ENCODE measurements at places on chromosomes 16 and 17.

DNA sequence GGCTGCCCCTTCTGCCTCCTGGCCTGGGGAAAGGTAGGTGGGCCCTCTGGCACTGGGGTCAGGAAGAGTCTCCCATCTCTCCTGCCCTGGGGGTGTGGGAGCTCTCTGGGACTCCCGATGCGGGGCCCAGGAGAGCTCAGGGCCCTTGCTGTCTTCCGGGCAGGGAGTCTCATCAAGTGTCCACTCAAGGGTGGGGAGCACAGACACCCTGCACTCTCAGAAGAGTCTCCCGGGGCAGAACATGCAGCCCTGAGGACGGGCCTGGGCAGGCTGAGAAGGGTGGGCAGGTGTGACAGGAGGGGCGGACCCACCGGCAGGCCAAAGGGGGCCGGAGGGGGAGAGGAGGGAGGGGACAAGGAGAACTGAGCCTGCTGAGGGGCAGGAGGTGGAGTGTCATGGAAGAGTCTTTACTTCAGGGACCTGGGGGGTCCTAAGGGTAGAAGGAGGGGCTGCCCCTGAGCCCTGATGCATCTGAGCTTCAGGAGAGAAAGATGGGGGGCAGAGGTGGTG lies 8.4 kb upstream of the PKMYT1 start:
- DNase-seq: no peak

DNA sequence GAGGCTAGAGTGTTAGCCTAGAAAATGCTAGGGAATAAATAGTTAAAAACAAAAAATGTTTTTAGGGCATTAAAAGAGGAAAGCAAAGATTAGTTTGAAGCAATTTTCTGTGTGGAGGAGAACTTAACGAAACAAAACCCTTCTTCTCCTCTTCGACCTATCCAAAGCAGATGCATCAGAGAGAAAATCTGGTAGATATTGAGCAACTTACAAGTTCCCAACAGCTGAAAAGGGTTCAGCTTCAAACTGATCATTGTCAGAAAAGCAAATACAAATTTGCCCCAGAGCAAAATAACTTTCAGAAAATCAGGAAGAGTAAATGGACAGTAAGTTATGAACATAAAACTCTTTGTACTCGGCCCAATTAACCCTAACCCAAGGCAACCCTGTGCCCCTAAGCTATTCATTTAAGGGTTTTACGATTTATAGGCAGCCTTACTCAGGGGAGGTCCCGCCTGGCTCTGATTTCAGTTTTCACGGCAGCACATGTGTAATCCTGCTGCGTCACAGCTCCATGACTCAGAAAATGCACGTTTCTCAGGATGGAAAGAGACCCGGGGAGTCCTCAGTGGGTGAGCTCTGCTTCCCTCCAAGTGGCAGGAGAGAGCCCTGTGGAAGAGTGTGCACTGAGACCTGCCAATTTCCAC lies 405.7 kb upstream of the SALL1 start:
- no peak for DNase-seq

GRCh38 chr17:38508570-38508950 lies 80.3 kb downstream of the ARHGAP23 start:
- no peak for DNase-seq

DNA sequence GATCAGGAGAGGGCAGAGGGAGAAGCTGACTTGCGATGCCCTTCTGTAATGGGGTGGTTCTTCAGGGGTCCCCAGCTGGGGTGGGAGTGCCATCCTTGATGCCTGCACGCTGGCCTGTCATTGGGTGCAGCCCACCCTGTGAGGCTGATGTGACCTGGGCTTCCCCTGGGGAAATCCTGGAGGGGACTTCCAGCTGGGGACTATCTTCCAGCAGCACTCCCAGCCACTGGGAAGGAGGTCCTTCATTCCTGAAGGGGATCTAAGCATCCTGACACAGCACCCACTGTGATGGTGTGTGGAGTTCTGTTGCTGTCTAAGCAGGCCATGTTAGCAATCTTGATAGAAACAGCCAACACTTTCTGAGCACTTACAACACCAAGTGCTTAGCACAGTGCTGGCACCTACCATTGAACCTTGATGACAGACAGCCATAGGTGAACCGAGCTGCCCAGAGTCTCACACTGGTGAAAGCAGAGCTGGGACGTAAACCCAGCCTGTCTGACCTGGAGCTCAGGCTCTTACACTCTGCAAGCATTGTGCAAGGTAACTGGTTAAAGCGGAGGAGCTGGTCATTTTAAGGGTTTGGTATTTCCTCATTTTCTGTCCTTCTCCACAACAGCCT lies 211.3 kb downstream of the CCDC182 start:
- DNase-seq: no peak

DNA sequence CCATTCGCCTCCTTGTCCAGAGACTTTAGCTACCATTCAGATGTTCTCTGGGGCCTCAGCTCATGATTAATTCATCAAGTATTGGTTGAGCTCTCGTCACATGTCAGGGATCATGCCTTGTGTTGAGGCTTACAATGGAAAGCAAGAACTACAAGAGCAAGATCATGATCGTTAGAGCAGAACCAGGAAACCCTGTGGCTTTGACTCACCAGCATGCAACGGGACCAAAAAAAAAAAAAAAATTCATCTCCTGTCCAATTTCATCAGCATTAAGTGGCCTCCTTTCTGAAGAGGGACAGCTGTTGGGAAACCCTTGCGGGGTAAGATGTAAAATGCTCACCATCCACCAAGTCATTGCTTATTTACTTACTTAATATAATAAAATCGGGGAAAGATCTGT lies 12.1 kb upstream of the USP10 start:
- no peak for DNase-seq

DNA sequence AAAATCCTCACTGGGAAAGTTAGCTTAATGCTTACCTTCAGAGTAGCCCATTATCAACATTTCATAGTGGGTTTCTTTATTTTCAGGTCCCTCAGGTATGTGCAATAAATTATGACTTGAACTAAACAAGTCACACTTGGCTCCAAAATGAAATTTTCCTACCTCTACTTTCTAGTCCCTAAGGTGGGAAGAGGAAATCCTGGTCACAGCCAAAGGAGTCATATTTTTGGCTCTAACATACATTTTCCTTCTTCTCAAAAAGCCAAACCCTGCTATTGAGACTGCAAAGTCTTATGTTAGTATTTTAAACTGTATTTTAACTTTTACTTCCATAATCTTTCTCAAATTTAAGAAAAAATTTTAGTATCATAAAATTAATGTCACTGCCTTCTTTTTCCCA lies 128.9 kb downstream of the BRIP1 start:
- DNase-seq: no peak

DNA sequence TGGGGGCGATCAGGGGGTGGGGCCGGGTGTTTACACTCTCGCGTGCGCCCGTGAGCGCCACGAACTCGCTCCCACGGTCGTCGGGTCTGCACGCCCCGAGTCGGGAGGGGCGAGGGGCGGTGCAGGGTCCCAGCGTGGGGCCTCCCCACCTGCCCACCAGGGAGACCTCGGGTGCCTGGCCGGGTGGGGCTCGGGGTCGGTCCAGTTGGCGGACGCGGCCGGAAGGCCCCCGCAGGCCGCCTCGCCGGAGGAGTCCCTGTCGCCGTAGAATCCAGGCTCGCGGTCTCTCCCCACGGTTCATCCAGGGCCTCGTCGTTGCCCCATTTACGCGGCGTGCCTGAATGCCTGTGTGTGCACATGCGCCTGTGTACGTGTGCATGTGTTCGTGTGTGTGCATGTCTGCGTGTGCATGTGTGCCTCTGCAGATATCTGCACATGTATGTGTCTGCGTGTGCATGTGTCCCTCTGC lies 510 bp upstream of the RAB40B start:
- no peak for DNase-seq

- no peak for DNase-seq
These were observed 7.2 kb upstream of the MTMR4 start for GRCh38 chr17:58521680-58522079.

- peak; percentile 35 for DNase-seq
These were observed 5.3 kb upstream of the CDR2L start for GRCh38 chr17:74981979-74982662.

DNA sequence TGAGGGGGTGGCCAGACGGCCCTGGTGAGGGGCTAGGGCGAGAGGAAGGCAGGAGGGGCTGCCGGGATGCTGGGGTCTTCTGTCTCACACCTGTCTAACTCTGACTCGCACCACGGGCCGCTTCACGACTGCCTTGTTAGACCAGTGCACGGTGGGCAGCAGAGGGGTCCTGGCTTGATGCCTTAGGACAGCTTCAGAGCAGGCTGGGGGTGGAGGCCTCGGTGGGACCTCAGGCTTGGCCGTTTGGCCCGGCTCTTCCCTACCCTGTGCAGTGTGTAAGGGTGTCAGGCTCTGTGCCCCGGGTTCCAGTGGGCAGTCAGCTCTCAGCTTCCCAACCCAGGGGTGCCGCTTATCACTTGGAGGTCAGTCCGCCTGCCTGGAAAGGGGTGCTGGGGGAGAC lies 100.7 kb downstream of the OR1D5 start:
- no peak for DNase-seq

DNA sequence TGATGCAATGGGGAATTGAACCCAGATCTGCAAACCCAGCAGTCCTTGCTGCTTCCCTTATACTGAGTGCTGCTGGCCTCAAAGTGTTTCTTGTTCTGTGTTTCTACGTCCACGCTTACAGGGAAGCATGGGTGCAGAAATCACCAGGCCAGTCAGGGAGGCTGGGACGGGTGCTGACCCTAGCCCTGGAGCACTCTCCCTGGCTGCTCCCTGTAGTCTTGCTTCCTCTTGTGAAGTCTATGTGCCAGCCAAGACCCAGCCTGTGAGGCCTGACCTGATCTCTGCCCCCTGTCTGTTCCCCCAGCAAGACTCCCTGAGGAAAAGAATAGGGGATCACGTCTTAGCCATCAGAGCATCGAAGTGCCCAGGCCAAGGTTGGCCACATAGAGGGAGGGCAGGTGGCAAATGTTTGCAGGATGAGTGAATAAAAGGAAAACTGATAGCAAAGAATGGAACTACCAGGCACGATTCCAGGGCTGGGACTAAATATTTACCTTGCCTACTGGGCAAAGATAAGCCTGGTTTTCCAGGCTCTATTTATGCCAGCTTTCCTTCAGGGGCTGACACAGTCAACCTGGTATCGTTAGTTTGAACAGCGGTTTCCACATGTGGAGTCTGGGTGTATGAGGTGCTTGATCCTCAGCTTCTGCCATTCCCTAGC lies 41.2 kb upstream of the RHOT1 start:
- no peak for DNase-seq

GRCh38 chr16:23274968-23275367 lies 27.1 kb upstream of the SCNN1B start:
- DNase-seq: no peak

DNA sequence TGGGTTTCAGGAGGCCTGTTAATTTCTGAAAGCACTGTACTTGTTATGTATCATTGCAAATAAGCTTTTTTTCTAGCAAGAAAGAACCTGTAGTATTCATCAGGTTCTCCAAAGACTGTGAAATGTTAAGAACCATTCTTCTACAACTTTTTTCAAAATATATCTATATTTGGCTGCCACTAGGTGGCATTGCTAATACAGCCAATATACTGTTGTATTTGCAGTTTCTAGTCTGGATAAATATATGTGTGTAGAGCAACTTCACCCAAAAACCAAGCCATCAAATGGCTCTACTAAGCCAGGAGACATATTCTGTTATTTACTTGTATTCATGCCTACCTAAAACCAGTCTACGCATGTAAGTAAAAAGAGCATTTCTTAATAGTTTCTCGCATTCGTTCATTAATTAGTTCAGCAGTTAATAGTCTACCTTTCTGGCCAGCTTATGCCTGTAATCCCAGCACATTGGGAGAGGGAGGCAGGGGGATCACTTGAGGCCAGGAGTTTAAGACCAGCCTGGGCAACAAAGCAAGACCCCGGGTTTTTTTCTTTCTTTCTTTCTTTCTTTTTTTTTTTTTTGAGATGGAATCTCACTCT lies 39.5 kb downstream of the VMP1 start:
- DNase-seq: no peak

GRCh38 chr16:80899809-80900592 lies 95.6 kb upstream of the CDYL2 start:
- no peak for DNase-seq

GRCh38 chr17:71530248-71530647 lies 590.6 kb upstream of the SOX9 start:
- DNase-seq: no peak

GRCh38 chr16:17377360-17378324 lies 93.1 kb downstream of the XYLT1 start:
- no peak for DNase-seq

GRCh38 chr16:79703066-79703465 lies 102.5 kb upstream of the MAF start:
- DNase-seq: no peak

DNA sequence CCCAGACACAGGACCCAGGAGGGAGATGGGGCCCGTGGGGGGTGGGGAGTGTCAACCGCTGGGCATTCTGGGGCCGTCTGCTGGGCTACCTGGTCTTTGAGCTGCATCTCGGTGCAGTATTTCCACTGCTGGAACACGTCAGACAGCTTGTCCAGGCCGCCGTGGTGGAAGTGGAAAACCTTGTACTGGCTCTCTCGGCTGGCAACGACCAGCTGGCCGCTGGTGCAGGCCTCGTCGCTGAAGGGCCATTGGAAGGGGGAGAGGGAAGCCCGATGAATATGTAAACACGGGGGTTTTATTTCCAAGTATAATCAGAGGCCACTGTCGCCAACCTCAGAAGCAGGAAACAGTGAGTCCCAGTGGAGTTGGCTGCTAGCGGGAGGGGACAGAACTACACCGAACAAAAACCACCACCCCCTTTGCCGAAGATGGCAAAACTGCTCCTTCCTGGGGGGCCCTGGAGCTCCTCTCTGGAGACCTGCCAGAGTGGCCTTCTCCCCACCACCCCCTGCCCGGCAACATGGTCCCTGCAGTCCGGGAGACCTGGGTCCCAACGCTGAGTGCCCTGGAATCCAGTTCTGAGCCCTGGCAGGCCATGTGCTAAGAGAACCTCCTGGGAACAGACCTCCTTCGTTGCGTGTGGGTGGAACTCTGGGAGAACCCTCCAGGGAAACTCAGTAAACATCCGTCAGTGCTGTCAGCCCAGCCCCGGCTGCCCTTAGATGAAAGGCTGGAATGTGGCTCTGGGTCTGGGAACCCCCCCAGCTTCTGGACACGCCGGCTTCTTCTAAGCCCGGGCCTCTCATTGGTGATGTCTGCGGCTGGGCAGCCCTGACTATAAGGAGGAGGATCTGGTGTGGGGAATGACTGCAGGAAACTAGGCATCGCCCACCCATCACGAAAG lies 84.1 kb downstream of the TBC1D16 start:
- DNase-seq: no peak

DNA sequence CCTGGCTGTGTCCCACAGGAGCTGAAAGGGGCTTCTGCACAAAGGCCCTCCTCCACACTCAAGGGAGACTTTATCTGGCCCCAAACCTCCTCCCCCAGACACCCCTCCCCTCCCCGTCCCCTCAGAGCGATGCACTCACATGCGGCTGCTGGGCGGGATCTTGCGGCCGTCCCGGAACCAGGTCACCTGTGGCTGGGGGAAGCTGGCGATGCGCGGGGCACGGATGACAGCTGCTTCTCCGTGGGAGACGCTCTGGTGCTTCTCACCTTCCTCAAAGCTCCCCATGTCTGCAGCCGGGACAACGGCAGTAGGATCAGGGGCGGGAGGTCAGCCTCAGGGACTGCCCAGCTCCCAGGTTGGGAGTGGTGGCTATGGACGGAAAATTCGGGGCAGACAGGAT lies 144.0 kb upstream of the CDC42EP4 start:
- no peak for DNase-seq
